ENCODE measurements at places on chromosomes 11 and 22.

DNA sequence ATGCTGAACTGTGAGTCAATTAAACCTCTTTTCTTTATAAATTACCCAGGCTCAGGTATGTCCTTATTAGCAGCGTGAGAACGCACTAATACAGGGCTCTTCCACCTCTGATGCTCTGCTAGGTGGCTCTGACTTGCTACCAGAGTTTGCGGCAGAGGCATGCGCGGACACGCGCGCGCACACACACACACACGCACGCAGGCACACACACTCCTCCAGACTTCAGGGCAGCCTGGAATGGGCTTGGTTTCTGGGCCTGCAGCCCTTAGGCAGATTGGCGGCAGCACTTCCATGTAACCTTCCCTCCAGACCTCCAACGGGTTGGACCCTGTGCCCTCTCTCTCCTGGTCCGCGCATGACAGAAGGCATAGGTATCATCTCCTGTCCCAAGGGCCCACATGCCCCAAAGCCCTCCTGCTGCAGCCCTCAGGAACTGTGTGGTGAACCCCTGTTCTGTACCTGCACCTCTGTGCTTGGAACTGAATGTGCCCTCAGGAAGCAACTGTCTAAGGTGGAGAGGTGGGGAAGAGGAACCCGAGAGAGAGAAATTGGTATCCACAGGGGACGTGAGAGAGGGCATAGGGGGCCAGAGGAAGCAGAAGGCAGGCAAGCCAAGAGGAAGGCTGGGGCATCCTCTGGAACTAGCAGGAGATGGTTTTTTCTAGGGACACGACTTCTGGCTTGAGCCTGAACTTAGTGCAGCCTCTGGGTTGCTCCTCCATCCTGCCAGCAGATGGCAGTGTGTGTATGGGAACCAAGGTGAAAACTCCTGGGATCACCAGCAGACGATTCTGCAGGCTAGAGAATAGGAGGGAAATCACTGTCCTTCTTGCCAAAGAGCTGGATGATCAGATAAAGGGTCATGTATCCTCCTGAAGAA is 23.4 kb upstream of the RIC3 start:
- DNase-seq, result peak; percentile 31

- DNase-seq, result no peak
These were observed 40.1 kb downstream of the DGCR2 start for GRCh38 chr22:19082101-19082500.

- no peak for DNase-seq
These were observed 59.2 kb downstream of the CACNG2 start for GRCh38 chr22:36644333-36644757.

GRCh38 chr11:128783513-128783912 is 83.6 kb downstream of the KCNJ1 start:
- DNase-seq, result no peak

GRCh38 chr11:131108760-131109159 is 192.5 kb upstream of the SNX19 start:
- DNase-seq, result no peak

DNA sequence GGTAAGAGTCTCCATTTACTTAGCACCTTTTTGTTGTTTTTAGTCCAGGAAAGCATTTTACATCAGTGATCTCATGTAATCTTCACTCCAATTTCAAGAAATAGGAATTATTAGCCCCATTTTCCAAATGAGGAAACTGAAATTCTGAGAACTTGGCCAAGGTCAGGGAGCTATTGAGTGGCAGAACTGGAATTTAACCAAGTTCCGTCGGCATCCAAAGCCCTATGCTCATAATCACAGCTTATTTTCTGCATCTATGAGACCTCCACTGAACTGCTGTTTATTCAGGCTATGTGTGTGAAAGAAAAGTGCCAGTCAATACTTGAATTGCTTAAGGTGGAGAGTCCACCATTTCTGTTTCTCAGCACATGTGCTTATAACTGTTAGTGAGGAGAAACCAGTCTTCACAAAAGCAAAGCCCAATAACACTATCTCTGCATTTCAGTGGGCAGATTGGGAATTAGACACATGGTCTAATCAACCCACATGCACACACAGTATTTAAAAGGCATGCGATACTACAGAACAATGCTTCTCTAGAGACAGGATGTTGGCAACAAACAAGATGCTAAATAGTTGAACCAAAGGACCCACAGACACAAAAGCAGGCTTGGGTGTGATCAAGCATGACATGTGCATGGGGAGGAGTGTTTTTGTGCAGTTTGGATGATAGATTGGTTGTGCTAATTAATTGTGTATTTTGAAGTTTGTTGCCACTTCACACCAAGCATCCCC is 780.6 kb downstream of the OPCML start:
- no peak for DNase-seq

GRCh38 chr11:127651175-127651887 is 650.8 kb upstream of the KIRREL3 start:
- DNase-seq, result no peak

DNA sequence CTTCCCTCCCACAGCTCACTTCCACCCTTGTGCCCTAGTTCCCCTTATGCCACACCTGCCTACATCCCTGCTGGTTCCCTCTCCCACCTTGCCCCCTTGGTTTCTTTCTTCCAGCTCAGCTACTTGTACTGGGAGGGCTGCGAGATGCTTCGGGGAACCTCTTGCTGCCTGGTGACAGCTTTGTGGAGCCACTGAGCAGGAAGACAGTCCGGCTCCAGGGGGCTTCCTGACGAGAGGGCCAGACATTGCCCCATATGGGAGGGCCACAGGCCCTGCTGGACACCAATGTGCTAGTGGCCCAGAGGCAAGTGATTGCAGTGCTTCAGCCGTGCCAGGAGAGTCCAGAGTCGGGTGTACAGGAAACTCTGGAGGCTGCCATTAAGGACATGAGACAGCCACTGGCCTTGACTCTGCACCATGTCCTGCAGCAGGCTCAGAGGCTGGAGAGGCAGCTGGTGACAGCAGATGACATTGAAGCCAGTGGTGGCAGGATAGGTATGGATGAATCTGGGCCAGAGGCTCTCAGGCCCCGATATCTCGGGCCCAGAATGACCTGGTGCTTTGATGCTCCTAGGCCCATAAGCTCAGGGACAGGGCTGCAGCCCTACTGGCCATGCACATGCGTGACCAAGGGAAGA is 54.3 kb downstream of the BTG4 start:
- no peak for DNase-seq

DNA sequence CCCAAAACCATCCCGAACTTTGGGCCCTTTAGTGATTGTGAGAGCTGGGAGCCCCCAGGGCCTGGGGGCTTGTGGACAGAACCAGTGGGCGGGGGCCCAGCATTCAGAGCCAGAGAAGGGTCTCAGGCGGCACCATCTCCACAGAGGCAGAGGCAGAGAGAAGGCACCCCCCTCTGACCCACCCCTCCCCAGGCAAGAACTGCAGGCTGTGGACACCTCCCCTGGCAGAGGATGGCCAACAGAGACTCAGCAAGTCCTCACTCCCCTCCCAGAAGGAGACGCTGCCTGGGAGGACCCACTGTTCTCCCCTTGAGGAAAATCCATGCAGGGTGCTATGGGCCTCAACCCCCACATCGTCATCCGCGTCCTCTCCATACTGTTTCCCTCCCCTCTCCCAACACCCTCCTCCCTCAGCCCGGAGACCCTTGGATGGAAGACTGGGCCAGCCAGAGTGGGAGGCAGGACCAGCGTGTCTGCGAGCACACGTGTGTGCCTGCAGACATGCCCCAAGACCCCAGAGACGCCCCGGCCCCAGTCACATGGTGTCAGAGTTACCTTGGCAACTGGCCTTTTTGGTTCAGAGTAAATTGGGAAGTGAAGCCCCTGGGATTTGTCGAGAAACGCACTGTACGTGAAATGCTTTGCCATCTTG is 42.6 kb downstream of the KCNC1 start:
- DNase-seq, result no peak

All from NCI-H524 treated with DMSO at 0.1 percent for 48 hours (cell line).